ENCODE measurements at places on chromosomes 12 and 14. TPM values are rescaled to one million over a fixed set of nuclear protein-coding genes. Genes with fewer than 3 reads are reported as not detected.

The C3AR1 gene
- 0.14 TPM for total RNA-seq

The DPPA3 gene
- not detected for total RNA-seq

The RNASE3 gene
- total RNA-seq, result not detected

The NANOG gene
- total RNA-seq, result not detected

The CD69 gene
- total RNA-seq, result not detected

The EIF2B1 gene
- 32.3 TPM for total RNA-seq

The KLHDC1 gene
- 0.49 TPM for total RNA-seq

The POTEM gene
- total RNA-seq, result not detected

The TMEM63C gene
- 0.65 TPM for total RNA-seq

The NDRG2 gene
- total RNA-seq, result 8.1 TPM

The RPGRIP1 gene
- not detected for total RNA-seq

The BLOC1S1 gene
- 121 TPM for total RNA-seq

The SERPINA12 gene
- total RNA-seq, result not detected

The EML5 gene
- total RNA-seq, result 0.39 TPM

The GSC gene
- not detected for total RNA-seq
